ENCODE measurements at places on chromosomes 1 and 21. TPM values are rescaled to one million over a fixed set of nuclear protein-coding genes. Genes with fewer than 3 reads are reported as not detected.

DNA sequence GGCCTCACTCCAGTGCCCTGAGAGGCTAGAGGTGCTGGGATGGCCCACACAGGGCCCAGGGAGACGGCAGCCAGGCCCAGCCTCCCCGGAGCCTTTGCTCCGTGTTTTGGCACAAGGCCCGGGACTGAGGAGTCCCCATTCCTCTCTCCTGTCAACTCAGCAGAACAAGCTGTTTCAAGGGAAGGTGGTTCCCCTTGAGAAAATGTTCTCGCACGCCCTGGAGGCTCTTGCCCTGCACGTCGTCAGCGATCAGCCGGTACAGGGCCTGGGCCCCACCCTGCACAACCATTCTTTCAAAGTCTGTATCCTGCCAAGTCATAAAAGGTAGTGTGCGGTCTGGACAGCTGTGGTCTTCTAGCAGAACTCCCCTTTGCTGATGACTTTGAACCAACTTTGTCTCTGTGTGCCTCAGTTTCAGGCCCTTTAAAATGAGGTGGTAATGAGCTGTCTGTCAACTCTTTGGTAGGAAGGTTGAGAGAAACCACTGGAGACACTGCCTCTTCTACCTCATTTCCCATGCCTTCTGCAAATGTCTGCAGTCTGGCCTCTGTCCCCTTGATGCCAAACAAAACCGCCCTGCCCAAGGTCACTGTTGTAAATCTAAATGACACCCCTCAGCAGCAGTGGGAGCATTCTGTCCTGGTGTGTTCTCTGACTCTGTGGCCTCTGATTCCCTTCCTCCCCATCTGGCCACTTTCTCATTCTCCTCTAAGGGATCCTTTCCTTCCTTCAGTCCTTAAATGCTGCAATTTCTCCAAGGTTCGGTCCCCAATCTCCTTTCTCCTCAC lies 138.6 kb upstream of the JUN start:
- DNase-seq, result peak; percentile 78
- peak overlapping the region; percentile 41 for H3K4me3 ChIP-seq
- no peak overlapping the region for H3K27ac ChIP-seq
- H3K4me1 ChIP-seq, result peaks cover 32% of the 10 kb centered on the region
- H3K36me3 ChIP-seq, result no peaks in the 10 kb centered on the region

GRCh38 chr1:54277451-54278341 lies 77.7 kb downstream of the MRPL37 start:
- no peaks in the 10 kb centered on the region for H3K36me3 ChIP-seq
- no peaks in the 10 kb centered on the region for H3K27me3 ChIP-seq
- H3K4me3 ChIP-seq, result peak overlapping the region; percentile 70

DNA sequence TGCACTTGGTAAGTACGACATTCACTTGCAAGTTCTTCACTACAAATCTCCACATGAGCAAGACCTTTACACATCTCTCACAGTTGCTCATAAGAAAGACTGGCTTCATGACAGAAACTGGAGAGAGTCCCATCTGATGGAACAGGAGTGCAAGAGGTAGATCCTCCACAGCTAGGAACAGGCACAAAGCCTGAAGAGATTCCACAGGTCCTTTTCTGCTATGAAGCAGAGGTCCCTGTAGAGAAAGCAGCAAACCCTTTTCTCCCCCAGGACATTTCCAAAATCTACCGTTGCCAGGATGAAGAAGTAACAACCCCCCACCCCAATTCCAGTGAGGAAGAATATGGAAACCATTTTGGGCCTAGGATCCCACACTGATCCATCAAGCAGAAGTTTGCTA lies 47.3 kb downstream of the EIF4G3 start:
- no peak overlapping the region for H3K4me3 ChIP-seq
- H3K27ac ChIP-seq, result no peak overlapping the region
- H3K27me3 ChIP-seq, result no peaks in the 10 kb centered on the region
- DNase-seq, result no peak
- H3K4me1 ChIP-seq, result no peaks in the 10 kb centered on the region

DNA sequence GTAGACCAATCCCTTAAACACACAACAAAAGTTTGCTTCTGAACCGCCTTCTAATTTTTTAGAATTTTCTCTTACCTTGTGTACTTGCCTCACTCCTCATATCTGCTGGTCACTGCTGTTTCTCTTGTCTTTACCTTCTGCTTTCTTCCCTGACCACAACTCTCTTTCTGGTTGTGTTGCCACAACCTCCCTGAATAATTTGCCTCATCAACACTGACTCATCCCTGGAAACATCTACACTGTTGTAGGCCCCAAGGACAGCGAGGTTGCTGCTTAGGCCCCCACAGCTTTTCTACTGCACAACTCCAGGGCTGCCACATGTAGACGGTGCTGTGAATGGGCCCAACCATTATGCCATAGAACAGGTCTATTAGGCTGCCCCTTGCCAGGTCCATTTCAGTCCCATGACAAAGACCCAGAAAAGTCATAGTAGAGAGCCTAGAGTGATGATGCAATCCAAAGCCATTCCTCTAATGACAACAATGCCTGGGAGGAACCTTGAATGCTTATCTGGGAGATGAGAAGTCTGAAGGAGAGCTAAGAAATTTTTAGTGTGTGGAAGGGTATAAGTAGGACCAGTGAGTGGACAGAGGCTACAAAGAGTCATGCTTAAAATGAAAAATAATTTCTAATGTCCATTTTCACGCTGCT lies 36.6 kb upstream of the LCE5A start:
- H3K27ac ChIP-seq, result no peak overlapping the region
- no peak overlapping the region for H3K4me3 ChIP-seq
- DNase-seq, result no peak
- H3K36me3 ChIP-seq, result peaks cover 10% of the 10 kb centered on the region

DNA sequence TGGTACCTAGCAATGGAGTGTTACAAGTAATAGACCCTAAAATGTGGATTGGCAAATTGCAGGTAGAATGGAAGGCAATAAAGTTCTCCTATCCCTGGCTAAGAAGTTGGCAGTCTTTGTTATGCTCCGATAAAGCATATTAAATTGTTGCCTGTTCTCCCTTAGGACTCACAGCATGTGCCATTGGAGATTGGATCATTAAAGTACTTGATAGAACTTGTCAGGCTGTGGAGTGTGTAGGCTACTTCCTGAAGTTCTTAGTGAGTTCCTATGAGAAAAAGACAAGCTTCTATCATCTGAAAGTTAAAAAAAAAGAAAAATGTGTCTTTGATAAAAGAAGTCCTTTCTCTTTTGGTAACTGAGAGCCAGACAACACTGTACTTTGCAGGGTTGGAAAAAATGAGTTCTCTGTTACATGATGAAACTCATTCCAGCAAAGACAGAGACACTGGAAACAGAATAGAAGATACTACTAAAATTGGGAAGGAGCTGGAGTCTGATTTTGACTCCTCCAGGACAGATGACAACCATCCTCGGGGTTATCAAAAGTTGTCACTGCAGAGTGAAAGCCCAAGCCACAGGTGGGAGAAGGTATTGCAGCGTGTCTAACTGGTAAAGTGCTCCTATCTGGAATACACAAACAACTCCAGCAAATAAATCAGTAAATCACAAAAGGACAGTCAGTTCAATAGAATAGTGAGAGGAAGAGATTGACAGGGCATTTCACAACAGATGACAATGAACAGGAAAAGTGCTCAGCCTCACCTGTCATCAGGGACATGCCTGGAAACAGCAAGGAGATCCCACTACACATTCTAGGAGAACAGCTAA lies 87.5 kb upstream of the WDR26 start:
- H3K36me3 ChIP-seq, result no peaks in the 10 kb centered on the region
- H3K4me1 ChIP-seq, result no peaks in the 10 kb centered on the region
- no peaks in the 10 kb centered on the region for H3K27me3 ChIP-seq
- no peak overlapping the region for H3K4me3 ChIP-seq
- no peak for DNase-seq

DNA sequence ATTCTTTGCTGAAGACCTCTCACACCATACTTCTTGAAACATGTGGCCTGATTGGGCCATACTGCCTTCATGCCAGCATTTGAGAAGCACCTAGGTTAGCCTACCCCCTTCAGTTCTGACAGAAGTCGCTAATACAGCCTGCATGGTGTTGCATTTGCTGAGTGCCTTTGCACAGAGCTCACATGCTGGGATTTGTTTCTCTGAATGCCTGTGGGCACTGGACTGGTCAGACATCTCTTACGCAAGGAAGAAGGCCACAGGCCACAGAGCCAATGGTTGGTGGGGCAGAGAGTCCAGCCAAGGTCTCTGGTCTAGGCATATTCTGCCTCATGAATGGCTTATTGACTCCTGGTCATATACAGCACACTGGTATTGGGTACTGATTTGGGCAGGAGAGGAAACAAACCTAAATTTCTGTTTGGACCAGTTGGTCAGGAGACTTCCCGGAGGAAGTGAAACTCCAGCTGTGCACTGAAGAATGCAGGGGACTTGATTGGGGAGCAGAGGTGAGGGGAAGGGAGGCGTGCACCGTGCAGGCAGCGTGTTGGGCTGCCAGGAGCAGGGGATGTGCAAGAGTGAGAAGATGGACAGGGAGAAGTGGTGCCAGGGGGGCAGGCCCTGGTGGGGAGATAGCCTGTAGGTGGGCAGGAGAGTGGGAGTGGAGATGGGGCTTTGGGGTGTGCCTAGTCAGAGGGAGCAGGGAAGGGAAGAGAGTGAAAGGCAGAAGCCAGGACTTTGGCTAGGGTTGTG lies 18.1 kb downstream of the URB2 start:
- no peaks in the 10 kb centered on the region for H3K4me1 ChIP-seq
- no peak overlapping the region for H3K4me3 ChIP-seq
- DNase-seq, result no peak
- H3K27me3 ChIP-seq, result no peaks in the 10 kb centered on the region

GRCh38 chr1:99650773-99651437 lies 5.0 kb downstream of the PALMD start:
- no peak for DNase-seq
- no peak overlapping the region for H3K4me3 ChIP-seq
- no peaks in the 10 kb centered on the region for H3K36me3 ChIP-seq
- H3K27me3 ChIP-seq, result peaks cover 25% of the 10 kb centered on the region
- no peaks in the 10 kb centered on the region for H3K4me1 ChIP-seq

GRCh38 chr1:241518476-241519307 lies 863 bp downstream of the FH start:
- peaks cover 7% of the 10 kb centered on the region for H3K36me3 ChIP-seq
- peaks cover 22% of the 10 kb centered on the region for H3K27me3 ChIP-seq
- H3K27ac ChIP-seq, result peak overlapping the region; percentile 78
- H3K4me3 ChIP-seq, result peak overlapping the region; percentile 84
- peaks cover 19% of the 10 kb centered on the region for H3K4me1 ChIP-seq

DNA sequence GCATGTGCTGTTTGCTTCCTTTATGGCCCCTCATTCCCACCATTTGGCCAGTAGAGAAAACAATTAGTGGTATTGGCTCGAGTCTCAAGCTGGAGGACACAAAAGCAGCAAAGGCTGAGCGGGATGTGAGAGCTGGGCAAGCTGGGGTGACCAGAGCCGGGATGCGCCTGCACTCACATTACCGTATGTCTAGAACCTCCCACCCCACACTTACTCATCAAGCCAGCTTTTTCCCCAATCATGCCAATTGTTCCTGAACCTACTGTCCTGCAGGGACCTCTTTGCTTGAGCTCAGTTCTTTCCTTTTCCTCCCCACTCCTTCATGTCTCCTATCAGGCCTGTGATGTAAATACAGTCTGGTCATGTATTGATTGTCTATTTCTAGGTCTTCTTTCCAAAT lies 45.9 kb downstream of the KIRREL1 start:
- no peak overlapping the region for H3K4me3 ChIP-seq
- peaks cover 9% of the 10 kb centered on the region for H3K27me3 ChIP-seq
- H3K4me1 ChIP-seq, result no peaks in the 10 kb centered on the region

- no peaks in the 10 kb centered on the region for H3K36me3 ChIP-seq
- no peak for DNase-seq
- H3K27me3 ChIP-seq, result peaks cover 36% of the 10 kb centered on the region
- H3K4me3 ChIP-seq, result no peak overlapping the region
- no peak overlapping the region for H3K27ac ChIP-seq
- H3K4me1 ChIP-seq, result peaks cover 1% of the 10 kb centered on the region
Observed at GRCh38 chr1:162927421-162927820, 66.4 kb upstream of the CCDC190 start.

DNA sequence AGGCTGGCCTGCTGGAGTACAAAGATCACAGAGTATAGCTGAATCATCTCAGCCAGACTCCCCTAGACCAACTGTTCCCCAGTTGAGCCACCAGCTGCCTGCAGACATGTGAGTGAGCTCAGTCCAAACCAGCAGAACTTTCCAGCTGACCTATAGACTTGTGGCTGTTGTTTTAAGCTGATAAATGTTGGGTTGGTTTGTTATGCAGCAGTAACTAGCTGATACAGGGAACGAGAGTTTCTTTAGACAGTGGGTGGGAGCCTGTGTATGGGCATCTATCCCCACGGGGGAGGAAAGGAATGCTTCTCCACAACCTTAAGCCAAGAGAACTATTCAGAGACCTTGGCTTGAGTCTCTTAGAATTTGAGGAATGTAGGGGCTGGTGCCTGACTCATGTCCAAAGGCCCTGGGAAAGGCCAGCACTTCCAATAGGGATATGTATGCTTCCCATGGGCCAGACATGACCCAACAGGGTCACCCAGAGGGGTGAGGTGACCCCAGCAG lies 30.1 kb downstream of the SLC1A7 start:
- no peak overlapping the region for H3K27ac ChIP-seq
- peaks cover 28% of the 10 kb centered on the region for H3K27me3 ChIP-seq

DNA sequence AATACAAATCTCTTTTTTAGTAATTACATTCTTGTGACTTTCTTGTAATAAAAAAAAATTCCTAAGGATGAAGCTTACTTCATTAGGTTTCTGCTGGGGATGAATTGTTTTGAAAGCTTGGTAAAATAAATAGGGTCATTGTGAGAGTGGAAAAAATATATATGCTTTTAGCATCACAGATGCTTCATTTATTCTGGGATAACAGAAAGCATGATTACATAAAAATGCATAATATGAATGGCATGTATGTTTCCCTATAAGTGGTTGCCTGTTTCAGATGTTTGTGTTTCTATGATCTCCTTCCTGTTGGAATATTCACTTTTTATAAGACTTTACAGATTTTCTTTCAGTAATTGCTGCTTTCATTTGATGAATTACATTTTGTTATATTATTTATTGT lies 42.3 kb downstream of the HMCN1 start:
- H3K36me3 ChIP-seq, result peaks cover 1% of the 10 kb centered on the region
- DNase-seq, result no peak
- H3K4me1 ChIP-seq, result no peaks in the 10 kb centered on the region
- H3K4me3 ChIP-seq, result no peak overlapping the region
- peaks cover 14% of the 10 kb centered on the region for H3K27me3 ChIP-seq
- H3K27ac ChIP-seq, result no peak overlapping the region

GRCh38 chr1:154833841-154834240 lies 36.2 kb downstream of the KCNN3 start:
- no peaks in the 10 kb centered on the region for H3K27me3 ChIP-seq
- H3K27ac ChIP-seq, result no peak overlapping the region
- DNase-seq, result no peak
- no peaks in the 10 kb centered on the region for H3K4me1 ChIP-seq

The DPH5 gene
- 64.2 TPM for total RNA-seq

The KRTAP19-2 gene
- not detected for total RNA-seq

The PTAFR gene
- total RNA-seq, result 0.46 TPM

The FAM110D gene
- not detected for total RNA-seq

The KRTAP11-1 gene
- total RNA-seq, result not detected

The IL20 gene
- not detected for total RNA-seq

The SYNC gene
- total RNA-seq, result not detected

The PDZK1IP1 gene
- not detected for total RNA-seq

The CR2 gene
- total RNA-seq, result 0.07 TPM

The TSPEAR gene
- total RNA-seq, result not detected

The DNAJC28 gene
- total RNA-seq, result 0.55 TPM
